ENCODE measurements at places on chromosomes 6 and 20.

- no peak for DNase-seq
Measured at GRCh38 chr6:43060034-43060754, 763 bp downstream of the KLC4 start.

- no peak for DNase-seq
Measured at GRCh38 chr6:87628424-87628823, 38.5 kb downstream of the ORC3 start.

- DNase-seq: no peak
Measured at GRCh38 chr6:167290786-167291622, at the start of gene UNC93A. Gene UNC93A, plus strand, starts transcription at chr6:167291315. Its CDS starts 175 bp downstream, at chr6:167291490.

- DNase-seq: no peak
Measured at GRCh38 chr6:5854899-5855298, 151.8 kb downstream of the NRN1 start.

DNA sequence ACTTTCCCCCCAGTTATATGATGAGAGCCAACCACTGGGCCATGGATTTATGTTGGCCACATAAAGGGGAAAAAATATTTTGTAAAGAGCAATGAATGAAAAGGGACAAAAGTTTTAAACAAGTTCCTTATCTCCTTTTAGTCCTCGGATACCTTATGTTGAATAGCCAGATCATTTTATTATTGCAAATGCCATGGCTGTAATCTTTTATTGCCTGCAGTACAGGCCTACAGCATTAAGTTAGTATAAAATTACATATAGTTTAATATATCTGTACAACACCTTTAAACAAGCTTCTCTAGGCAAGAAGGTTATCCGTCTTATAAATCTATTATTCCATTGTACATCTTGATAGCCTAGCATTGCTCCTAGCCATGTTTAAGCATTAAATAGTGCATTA lies 93.9 kb upstream of the SLC35B3 start:
- DNase-seq: no peak

- DNase-seq: no peak
Measured at GRCh38 chr6:129136751-129137150, 253.8 kb downstream of the LAMA2 start.

DNA sequence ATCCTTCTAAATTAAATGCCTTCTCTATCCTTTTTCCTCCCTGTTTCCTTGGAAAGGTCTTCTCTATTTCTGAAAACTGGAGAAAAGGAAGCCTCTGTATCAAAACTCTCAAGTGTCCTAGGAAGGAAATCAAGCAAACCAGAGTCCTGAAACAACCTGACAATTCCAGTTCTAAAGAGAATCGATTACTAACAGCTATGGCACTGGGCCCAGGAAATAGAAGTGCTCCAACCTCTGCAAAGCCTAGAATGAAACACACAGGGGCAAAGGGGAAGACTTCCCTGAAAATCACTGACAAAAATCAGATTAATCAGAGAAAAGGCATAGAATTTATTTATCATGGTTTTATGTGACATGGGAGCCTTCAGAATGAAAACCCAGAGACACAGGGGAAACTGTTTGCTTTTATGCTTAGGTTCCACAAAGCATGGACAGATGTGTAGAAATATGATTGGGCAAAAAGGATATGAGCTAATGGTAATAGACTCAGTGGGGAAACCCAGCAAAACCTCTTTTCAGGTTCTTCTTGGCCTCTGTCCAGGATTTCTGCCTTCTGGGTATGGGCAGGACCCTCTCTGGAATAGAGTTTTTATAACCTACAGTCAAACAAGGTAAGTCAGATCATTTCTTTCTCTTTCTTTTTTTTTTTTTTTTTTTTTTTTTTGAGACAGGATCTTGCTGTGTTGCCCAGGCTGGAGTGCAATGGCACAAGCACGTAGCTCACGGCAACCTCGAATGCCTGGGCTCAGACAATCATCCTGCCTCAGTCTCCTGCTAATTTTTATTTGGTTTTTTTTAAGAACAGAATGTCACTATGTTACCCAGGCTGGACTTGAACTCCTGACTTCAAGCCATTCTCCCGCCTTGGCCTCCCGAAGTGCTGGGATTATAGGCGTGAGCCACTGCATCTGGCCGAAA lies 91.7 kb downstream of the CD24 start:
- DNase-seq: no peak

- no peak for DNase-seq
Measured at GRCh38 chr20:50838322-50838625, 43.4 kb downstream of the BCAS4 start.

DNA sequence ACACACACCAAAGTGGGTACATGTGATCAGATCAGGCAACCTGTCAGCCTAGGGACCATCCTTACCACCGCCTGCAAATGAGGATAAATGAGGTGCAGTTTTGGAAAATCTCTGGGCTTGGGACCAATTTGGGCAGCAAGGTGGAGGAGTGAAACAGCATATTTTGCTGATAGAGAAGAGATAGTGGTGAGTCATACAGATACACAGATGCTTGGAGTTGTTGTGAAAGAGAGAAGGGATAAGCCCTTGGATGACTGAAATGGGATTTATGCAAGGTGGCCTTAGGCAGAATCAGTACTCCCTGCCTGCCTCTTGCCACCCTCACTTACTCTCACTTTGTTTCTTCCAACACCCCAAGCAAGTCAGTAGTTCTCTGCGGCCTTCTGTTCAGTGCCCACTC lies 34.7 kb downstream of the BMP2 start:
- DNase-seq: no peak

DNA sequence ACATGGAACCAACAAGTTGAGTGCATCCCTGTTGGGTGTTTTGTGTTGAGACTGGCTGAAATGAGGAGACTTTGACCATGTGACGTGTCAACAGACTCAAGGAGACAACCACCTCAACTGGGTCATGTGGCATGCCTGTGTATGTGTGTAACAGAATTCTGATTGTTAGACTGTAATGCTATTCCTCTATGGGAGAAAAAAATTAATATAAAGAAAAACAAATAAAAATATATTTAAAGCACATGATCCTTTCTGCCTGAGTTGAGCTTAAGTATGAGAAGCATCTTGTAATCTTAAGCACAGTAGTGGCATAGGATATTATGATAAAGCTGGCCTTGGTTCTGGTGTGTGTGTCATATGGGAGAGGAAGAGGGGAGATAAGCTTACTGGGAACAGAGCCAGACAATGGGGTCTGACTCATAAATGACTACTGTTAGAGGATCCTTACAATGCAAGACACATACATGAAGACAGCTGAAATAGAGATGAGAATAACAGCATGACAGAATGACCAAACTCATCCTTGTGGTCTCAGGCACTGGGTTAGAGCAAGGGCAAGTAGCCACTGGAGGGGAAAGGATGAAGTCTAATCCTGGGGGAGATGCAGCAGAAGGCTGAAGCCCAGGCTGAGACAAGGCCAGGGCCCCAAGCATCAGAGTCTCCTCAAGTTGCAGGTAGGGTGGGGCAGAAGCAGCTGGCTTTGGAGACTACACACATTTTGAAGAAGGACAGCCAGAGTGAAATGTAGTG lies 9.2 kb downstream of the TP53INP2 start:
- no peak for DNase-seq

DNA sequence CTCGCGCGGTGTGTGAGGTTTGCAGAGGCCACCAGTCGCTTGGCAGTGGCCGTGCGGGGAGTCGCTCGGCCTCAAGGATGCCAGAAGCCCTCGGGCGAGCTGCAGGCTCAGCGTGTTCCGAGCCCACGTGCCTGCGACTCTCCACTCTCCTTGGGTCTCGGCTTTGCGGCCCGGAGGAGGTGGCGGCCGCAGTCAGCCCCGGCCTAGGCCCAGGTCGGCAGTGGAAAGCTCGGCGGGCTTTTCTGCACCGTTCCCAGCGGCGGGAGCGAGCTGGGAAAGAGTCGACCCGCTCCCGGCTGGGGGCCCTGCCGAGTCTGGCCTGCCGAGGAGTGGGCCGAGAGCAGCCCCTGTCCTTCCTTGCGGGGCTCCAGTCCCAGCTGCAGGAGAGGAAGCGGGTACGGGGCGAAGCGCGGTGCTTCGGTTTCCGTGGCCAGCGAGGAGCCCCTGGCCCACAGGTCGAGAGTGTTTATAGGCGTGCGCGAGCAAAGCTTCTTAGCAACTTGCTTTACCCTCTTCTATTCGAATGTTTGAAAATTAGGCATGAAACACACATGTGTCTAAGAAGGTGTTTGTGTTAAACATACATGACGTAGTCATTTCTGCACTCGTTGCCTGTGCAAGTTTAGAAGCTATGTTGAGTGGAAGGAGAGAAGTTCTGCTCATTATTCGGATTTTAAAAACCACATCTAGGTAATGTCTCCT lies 5.6 kb downstream of the FOXC1 start:
- no peak for DNase-seq
